ENCODE measurements at places on chromosomes 7 and 10.

DNA sequence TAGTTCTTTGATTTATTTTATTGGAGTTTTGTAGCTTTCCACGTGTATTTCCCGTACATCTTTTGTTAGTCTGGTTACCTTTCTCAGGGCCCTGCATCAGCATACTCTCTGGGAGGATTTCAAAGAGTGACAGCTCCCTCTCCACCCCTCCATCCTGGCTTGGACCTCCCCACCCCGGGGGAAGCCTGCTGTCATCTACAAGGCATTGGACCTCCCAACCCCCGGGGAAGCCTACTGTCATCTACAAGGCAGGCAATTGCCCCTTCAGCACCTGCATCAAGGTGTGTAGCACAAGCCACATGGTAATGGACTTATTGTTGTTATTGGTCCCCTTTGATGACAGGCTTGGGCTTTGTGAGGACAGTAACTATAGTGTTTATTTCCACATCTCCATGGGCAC, 390.1 kb downstream of the TCERG1L start:
- DNase-seq, result no peak

DNA sequence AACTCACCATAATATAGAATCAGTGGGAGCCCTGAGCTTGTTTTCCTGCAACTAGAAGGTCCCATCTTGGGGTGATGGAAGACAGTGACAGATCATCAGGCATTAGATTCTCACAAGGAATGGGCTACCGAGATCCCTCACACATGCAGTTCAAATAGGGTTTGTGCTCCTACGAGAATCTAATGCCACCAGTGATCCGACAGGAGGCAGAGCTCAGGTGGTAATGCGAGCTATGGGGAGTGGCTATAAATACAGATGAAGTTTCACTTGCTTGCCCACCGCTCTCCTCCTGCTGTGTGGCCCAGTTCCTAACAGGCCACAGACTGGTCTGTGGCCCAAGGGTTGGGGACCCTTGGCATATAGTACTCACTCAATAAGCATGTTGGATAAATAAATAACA, 93.4 kb downstream of the POU6F2 start:
- no peak for DNase-seq

DNA sequence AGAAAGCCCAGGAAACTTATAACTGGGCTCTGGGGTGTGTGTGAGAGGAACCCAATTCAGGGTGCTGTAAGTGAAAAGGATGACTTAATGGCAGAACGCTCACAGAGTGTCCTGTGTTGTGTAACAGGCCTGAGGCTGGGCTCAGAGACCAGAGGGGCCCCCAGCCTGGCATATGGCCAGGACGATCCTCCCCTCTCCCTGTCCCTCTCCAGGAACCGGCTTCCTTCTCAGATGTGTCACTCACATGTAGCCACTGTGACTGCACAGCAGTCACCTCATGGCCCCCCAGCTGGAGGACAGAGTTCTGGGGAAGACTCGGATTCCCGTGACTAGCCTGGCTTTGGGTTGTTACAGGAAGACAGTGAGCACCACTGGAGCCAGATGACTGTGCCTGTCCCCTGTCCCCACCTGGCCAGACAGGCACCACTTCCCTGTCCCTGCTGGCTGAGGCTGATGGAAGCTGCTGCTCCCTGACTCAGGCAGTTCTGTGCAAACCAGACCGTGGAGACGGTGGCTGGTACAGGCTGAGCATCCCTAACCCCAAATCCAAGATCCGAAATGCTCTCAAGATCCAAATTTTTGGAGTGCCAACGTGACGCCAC, 220.5 kb downstream of the MLLT10 start:
- no peak for DNase-seq

DNA sequence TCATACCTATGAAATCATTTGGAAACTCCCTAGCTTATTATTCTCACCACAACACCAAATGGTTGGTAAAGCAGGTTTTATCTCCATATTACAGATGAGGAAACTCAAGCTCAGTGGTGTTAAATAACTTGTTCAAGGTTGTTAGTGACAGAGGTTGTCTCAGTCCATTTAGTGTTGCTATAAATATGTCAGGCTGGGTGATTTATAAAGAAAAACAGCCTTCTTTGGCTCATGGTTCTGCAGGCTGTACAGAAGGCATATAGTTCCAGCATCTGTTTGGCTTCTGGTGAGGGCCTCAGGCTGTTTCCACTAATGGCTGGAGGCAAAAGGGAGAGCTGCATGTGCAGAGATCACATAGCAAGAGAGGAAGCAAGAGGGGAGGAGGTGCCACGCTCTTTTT, 96.6 kb downstream of the ZNF438 start:
- DNase-seq, result no peak

DNA sequence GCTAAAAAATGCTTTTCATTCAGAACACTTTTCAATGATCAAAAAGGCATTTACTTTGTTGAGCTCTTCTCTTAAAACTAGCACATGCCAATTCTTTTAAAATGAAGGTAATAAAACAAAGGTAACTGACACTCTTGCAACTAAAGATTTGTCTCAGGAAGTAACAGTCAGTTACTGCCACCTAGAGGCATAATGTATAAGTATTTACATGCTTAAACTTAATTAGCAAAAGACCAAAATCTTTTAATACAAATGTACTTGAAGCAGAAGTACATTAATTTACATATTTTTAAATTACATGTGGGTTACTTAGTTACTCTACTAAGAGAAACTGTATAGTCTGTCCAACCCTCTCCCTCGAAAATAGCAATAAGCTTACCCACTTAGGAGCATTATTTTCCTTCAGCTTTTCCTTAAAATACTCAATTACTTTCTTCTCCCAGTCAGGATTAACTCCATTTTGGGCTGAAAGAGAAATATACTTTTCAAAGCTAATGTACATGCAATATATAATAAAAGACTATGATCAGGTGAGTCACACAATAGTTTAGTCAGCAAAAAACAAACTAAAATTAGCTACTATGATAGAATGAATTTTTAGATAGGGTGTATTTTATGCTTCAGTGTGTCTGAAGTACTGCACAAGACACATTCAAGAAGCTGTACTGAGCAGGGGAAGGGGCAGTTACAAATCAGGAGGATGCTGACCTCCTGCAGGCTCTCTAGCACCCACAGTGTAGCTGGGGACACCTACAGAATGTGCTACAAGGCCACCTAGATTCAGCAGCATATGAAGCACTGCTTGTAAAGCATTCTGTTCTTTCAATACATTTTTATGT, 13.0 kb downstream of the MCMBP start:
- DNase-seq, result no peak

DNA sequence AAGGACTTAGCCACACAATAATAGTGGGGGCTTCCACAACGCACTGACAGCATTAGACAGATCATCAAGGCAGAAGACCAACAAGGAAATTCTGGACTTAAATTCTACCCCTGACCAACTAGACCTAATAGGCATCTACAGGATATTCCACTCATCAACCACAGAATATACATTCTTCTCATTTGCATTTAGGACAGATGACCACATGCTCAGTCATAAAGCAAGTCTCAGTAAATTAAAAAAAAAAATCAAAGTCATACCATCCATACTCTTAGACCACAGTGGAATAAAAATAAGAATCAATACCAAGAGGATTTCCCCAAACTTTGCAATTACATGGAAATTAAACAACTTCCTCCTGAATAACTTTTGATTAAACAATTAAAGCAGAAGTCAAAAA, 155.9 kb downstream of the CDK14 start:
- DNase-seq, result no peak

GRCh38 chr10:85598646-85599045, 767.9 kb downstream of the GRID1 start:
- DNase-seq, result no peak

- no peak for DNase-seq
These were observed 56.3 kb downstream of the PLXNA4 start for GRCh38 chr7:132519936-132520335.

- DNase-seq, result no peak
These were observed 3.7 kb upstream of the DPYSL4 start for GRCh38 chr10:132183046-132183445.

DNA sequence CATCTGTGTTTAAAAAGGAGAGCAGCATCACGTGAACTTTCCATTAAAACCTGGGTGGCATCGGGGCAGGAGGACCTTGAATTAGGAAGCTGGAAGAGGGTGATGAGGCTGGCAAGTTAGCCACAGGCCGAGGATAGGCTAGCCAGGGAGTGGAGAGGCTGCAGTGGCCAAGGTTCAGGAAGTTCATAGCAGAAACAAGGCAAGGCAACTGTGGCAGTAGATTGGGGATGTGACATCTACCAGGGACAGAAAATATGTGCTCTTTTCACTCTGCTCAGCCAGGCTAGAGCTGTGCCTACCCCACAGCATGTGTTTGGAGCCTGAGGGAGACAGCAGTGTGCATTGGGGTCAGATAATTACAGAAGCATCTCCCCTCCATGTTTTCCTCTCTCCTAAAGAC, 2.2 kb upstream of the INPP5F start:
- no peak for DNase-seq

- no peak for DNase-seq
These were observed at the start of gene MMD2 for GRCh38 chr7:4958477-4959301. MMD2 (minus strand) TSS chr7:4959187; CDS start chr7:4959017, 170 bp downstream.

- no peak for DNase-seq
These were observed 356.4 kb downstream of the ANKRD7 start for GRCh38 chr7:118580743-118581382.

DNA sequence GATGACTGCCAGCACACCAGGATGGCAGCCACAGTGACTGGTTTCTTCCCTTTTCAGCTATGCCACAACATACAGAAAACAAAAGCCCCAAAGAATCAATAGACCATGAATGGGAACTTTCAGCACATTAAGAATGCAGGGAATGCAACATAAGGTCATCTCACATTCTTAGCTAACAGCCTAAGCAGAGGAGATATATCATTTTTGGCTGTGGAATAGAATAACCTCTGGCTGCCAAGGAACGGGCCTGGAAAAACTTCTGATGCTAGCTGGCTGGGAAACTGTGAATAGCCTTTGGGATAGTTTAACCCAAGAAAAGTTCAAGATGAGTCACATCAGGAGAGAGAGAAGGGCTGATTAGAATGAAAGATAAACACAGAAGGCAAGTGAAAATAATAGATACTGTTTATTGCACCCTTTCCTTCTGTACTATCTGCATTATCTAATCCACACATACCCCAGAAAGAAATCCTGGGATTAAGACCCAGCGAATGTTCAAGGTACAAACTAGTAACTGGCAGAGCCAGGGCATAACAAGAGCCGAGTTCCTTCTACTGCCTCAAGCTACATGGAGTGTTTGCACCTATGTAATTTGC, 169.2 kb downstream of the SEMA3A start:
- DNase-seq, result no peak

GRCh38 chr7:150732786-150733481, 4.3 kb upstream of the GIMAP5 start:
- no peak for DNase-seq

DNA sequence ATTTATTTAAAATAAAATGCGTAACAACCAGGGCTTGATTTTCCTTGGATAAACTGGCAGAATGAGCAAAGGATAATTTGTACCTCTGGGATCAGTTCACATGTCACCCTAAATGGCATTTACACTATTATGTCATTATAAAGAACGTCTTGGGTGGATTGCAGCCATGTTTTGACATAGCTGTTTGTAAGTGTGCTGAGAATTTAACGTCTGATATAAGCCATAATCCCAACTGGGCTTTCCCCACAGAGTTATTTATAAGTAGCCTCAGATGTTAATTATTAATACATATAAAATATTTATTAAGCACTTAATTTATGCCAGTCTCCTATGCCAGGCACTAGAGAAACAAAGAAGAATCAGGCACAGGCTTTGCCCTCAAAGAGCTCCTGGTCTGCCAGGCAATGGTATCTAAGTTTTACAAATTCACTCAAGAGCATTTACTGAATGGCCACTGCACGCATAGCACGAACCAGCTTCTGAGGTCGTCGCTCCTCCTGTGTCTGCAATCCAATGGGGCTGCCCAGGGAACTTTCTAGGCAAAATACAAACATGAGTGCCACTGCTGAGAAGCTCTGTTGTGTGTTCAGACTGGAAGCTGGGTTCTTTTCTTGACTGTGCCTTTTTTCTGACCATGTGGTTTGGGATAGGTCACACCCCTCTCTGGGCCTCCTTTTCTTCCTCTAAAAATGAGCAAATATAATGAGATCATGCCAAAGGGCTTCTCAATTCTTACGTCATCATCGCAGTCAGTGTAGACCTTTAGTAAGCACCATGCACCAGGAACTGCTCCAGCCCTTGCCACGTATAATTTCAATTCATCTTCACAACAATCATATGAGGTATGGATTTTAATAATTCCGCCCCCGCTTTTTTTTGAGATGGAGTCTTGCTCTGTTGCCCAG, 11.3 kb upstream of the CTBP2 start:
- no peak for DNase-seq

DNA sequence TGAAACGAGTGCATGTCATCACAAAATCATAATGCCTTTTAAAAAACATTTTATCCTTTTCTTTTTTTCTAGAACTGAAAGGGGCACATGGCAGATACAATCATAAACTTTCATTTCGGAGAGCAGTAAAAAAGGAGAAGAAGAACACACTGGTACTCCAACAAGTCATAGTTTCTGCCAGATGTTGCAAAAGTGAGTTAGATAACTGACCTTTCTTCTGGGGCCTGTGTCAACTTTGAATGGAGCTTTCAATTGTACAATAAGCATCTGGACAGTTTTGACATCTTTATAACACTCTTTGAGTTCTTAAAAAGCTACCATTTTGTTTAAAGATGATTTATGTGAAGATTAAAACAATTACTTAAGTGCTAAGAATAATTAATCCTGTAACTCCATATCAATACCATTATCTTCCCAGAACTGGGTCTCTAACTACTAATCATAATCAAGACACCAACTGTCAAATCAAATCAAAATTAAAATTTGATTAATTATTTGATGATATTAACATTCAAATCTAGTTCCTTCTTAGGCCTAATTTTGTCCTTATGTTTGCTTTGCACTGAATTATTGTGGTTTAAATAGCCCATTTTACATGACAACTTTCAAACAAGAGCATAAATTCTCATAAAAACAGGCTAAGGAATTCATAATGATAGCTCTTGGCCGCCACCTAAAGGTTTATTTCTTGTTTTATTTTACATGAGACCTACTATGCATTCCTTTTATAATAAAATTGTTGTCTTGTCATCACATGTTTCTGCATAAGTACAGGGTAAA, 19.5 kb upstream of the ITGB8 start:
- DNase-seq, result no peak

GRCh38 chr10:97911217-97911616, 61.6 kb downstream of the GOLGA7B start:
- no peak for DNase-seq

GRCh38 chr10:5325076-5325475, 39.7 kb upstream of the UCN3 start:
- DNase-seq, result no peak

GRCh38 chr7:85052056-85052737, 134.7 kb downstream of the SEMA3D start:
- DNase-seq, result no peak

DNA sequence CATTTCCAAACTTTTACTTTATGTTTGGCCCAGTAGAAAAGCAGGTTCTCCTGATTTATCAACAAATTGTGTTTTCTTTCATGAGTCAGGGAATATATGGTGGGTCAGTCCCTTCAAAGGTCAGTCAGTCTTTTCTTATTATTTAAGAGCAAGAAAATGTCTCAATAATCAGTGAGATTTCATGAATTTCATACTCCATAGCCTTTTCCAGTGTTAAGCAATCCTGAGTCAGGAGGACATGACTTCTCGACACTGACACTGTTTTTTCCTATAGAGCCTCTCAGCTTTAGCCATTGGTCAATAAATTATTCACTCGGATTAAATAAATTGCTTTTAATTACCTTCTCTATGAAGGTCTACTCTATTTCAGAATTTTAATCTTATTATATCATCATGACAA, 334.5 kb downstream of the SORCS1 start:
- no peak for DNase-seq

GRCh38 chr10:6486309-6486708, 93.8 kb downstream of the PRKCQ start:
- DNase-seq, result no peak

- DNase-seq, result no peak
These were observed 33.3 kb downstream of the CRHR2 start for GRCh38 chr7:30648744-30649540.
